Stimulated activated CD8-positive, alpha-beta memory T cell treated with anti-CD3 and anti-CD28 coated beads, Interleukin-4, amount 100 ng/mL, for 1 hour (primary cell): ENCODE measurements at places on chromosomes 5 and 9.

DNA sequence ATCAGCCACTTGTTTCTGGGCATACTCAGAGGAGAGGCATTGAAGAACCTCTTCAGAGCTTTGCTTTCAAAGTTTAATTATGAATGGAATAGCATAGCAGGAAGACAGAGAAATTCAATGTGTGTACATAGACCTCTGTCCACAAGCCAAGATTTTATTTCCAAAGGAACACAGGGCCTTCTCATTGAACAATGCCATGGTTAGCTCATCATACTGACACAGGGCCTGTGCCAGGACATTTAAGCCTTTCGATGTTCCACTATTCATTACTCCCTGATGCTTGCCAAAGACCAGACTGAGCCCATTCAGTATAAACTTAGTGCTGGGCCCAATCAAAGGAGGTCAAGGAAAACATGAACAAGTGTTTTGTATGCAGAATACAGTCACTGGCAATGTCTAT is 280.8 kb downstream of the FBXL17 start:
- no peak for DNase-seq

DNA sequence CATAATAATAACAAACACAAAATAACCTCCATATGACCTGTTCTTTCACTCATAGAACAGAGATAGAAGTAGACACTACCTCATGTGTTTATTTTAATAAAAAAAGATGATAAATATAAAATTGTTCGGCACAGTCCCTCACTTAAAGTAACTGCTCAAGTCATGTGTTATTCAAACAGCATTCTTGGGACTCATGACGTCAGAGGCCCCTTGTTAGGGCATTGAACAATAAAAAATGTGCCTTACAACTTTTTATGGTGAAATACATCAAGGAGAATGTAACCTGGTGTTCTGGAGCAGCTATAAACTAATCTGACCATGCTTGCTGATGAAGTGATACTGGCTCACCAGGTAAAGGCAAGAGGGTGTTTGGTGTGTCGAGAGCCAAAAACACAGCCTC is 12.2 kb upstream of the NDFIP1 start:
- no peak for DNase-seq

- DNase-seq, result no peak
These were observed 226.4 kb upstream of the DAP start for GRCh38 chr5:10987276-10987924.

DNA sequence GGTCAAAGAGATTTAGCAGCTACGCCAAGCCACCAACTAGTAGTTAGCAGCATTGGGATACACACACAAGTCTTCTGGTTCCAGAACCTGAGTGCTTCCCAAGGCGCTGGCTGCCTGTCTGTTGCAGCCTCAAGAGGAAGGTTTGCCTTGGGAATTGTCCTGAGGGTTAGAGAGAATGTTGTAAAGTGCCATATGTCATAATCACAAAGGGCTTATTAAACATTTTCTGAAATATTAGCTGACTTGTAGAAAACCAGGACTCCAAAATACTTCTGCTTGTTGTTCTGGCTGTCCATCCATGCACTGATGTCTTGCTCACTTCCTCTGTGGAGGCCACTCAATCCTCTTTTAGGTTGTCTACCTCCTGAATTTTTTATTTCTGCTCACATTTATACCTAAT is 46.3 kb downstream of the SLC36A1 start:
- DNase-seq, result no peak

DNA sequence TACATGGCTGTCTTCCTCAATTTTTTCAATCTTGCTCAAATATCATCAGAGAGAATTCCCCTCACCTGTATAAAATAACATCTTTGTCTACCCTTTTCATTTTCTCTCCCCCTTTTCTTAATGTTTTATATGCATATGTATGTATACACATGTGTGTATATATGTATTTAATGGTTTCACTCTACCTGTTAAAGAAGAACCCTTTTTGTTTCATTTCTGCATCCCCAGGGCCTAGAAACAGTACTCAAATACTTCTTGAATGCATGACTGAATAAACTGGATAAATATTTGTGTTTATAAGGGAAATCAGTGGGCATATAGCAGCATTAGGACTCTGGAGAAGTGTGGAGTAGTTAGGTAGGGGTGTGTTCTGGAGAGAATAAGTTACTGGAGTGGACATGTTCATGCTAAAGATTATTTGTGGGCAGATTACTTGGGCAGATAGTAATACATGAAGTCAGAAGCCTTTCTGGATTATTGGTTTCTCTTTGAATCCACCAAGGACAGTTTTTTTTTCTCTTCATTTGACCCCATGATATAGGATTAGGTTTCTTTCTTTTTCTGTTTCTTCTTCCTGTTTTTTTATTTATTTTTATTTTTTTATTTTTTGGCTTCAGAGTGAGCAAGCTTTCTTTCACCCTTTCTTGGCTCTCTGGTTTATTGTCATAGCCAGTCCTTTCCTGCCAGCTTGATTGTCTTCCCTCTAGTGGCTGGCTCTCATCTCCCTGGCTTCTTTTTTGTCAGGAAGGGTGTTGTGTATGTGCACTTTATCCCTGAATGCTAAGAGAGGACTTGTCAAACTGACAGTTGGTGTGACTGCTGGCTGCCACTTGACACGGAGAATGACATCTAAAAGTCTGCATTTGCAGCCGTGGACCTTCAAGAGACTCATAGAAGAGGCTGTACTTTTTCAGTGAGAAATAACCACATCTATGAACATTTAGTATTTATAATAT is 89.3 kb downstream of the ZCCHC7 start:
- DNase-seq, result no peak

GRCh38 chr9:94649100-94649819 is 9.9 kb upstream of the FBP1 start:
- no peak for DNase-seq

GRCh38 chr5:125005266-125005665 is 258.8 kb upstream of the ZNF608 start:
- no peak for DNase-seq
